IMR-90 (cell line): ENCODE measurements at places on chromosomes 2 and 18. TPM values are rescaled to one million over a fixed set of nuclear protein-coding genes. Genes with fewer than 3 reads are reported as not detected.

GRCh38 chr2:177056481-177056929 lies 156.1 kb upstream of the HNRNPA3 start:
- DNase-seq = no peak

CCDC148 gene
- total RNA-seq = 0.18 and 0.56 TPM in 2 replicates

SLC14A1 gene
- total RNA-seq = 21.7 and 31.9 TPM in 2 replicates

DNA sequence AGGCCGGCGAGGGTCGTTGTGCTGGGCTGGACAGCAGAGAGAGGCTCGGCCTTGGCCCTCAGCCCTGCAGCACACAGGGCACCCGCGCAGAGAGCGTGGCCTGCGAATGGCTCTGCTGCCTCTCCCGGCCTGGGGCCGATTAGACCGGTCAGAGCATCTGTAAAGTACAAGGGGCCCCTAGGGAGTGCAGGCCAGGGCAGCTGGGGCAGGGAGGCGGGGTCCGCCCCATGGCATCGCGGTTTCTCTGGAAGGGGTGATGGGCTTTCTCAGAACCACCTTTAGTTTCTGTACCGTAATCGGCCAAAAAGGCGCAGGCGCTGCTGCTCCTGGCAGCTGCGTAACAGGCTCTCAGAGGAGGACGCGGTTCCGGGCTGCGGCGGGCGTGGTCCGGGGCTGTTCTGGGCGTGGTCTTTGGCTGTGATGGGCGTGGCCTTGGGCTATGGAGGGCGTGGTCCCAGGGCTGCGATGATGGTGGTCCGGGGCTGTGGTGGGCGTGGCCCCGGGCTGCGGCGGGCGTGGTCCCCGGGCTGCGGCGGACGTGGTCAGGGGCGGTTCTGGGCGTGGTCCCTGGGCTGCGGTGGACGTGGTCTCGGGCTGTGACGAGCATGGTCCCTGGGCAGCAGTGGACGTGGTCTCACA lies 1.5 kb upstream of the GPR148 start:
- peak; percentile 46 for DNase-seq

RTP5 gene
- total RNA-seq = not detected in 2 replicates

DNA sequence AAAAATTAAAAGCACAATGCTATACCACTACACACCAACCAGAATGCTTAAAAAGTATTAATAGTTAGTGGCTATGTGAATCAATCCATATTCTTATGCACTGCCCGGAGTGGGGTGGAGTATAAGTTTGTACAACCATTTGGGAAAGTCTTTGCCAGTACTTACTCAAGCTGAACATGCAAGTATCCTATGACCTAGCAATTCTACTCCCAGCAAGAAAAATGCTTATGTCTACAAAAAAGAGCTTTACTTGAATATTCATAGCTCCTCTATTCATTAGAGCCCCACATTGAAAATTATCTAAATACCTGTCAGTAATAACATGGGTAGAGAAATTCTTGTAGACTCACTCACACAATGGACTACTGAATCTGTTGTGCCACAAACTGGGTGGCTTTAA lies 21.4 kb upstream of the CNOT11 start:
- no peak for DNase-seq

GRCh38 chr2:30382995-30383394 lies 64.1 kb upstream of the LCLAT1 start:
- DNase-seq = no peak

TSHZ1 gene
- 9.2 and 10.0 TPM in 2 replicates for total RNA-seq

- DNase-seq = no peak
These were observed 591.6 kb downstream of the DSC3 start for GRCh38 chr18:30450927-30451326.

CXCR2 gene
- total RNA-seq = not detected in 2 replicates

CFAP210 gene
- not detected in 2 replicates for total RNA-seq

- DNase-seq = no peak
These were observed 30.9 kb downstream of the SMCHD1 start for GRCh38 chr18:2686349-2686968.

DNA sequence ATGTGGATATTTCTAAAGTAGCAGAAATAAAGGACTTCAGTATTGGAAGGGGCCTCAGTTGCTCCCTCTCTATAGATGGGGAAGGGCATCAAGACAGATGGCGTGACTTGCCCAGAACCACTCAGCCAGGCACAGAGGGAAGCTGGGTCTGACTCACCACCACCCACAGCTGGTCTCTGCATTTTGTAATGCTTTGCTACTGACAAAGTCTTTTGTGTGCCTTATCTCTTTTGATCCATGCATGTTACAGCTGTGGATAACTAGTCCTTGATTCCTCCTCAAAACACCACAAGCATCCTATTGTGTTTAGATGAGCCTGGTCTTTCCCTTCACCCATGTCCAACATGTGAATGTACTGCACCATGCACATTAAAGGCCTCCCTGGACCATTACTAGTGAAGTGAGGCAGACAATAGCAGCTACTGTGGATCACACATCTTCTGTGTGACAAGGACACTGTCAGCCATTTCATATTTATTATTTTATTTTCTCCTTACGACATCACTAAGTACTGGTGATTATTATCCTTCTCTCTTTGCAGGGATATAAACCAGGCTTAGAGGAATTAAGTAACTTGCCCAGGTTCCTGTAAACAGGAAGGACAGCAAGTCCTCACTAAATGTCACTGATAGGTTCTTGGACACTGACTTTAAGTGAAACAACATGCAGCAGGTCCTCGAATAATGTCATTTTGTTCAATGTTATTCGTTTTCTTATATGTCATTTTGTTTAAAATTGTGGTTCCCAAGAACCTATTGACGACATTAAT lies 29.6 kb upstream of the IL37 start:
- peak; percentile 94 for DNase-seq

DNA sequence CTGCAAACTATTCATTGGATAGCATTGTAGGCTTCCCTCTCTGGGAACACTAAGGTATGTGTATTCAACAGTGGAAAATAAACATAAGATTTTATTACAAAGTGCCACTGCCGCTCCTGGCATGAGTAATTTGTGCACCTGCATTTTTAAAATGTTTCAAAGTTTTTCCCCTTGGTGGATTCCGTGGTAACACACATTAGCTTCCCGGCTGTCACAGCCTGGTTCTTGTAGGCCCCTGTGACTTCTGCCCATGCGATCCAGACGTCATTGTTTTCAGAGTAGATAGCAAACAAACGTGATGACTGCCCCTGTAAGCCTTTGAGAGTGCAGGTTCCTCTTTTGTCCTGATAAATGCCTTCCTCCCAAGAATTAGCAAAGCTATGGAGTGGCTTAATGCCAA lies 421.0 kb downstream of the ZNF521 start:
- no peak for DNase-seq

SAG gene
- total RNA-seq = not detected in 2 replicates

GRCh38 chr2:231704017-231704416 lies 4.3 kb upstream of the PTMA start:
- no peak for DNase-seq

LONRF2 gene
- total RNA-seq = 0.54 and 0.83 TPM in 2 replicates

ARL6IP6 gene
- 4.1 and 11.7 TPM in 2 replicates for total RNA-seq

RGPD3 gene
- total RNA-seq = 0.18 and 0.56 TPM in 2 replicates

- DNase-seq = peak; percentile 95
These were observed 12.8 kb downstream of the EPG5 start for GRCh38 chr18:45954070-45954934.
